ENCODE measurements at places on chromosomes 3 and 15.

- DNase-seq = no peak
These were observed 86.3 kb downstream of the ARNT2 start for GRCh38 chr15:80490431-80490990.

DNA sequence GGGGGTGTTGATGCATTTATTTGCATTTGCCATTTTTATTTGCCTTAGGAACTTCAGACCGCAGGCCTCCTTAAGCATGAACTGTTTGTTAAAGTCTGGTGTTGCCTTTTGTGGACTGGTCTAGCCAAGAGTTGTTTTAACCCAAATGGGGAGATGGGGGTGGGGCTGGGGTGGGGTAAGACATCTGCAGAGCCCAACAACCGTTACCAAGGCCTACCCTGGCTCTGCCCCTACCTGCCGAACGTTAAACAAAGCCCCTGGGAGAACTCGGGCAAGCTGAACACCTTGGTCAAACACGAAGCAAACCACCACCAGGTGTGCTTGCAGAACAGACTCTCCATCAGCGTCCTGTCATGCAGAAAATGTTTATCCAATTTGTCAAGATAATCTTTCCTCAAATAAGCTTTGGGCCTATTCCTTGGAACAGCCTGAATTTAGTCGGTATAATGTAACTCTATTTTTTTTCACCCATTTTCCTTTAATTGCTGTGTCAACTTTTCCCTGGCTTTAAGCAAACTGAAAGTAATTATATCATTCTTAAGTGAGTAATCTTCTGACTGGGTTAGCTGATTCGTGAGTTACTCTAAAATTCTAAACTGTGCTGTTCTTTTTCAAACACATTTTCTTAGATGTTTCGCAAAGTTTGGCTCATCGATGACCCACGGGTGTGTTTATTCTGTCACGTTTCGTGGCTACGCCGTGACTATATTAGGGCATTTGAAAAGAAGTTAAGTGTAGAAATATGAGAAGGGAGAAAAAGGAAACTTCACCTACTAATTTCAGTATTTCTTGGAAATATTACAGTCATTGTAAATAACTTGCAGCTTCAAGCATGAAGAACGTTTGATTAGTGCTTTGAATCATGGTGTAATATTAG, 127.6 kb downstream of the SOX2 start:
- no peak for DNase-seq

DNA sequence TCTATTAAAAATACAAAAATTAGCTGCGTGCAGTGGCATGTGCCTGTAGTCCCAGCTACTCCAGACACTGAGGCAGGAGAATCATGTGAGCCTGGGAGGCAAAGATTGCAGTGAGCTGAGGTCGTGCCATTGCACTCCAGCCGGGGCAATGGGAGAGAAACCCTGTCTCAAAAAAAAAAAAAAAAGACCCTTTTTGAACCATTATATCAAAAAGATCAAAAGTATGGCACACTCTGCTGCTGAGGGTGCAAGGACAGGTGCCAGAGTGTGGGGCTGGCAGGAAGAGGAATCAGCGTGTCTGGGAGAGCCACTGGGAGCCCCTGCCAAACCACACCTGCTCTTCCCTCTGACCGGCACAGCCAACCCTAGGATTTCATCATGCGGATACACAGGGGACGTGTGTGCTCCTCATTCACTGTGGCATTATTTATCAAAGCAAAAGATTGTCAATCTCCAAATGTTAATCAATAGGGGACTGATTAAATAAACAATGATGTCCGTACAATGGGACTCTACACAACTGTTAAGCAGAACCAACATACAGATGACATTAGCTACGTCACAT, 147.3 kb upstream of the TLE3 start:
- no peak for DNase-seq

GRCh38 chr15:73744293-73744692, 8.9 kb downstream of the INSYN1 start:
- no peak for DNase-seq

GRCh38 chr3:192896208-192896607, 21.4 kb downstream of the MB21D2 start:
- no peak for DNase-seq

DNA sequence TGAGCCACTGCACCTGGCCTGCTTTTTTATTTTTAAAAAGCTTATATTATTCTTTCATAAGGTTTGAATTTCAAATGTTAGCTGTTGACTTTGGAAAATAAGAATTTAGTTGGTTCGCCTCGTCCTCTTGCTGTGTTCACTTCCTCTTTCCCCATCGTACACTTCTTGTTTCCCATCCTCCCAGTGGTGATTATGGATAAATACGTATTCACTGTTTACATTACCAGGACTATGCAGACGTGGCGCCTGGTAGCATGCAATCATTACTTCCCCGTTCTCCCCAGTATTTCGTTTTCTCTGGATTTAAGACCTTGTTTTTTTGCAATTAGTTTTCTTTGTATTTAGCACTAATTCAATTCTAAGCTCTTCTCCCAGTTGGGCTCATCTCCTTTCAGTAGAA, 70.1 kb downstream of the LMLN start:
- DNase-seq = no peak

- no peak for DNase-seq
These were observed 613.4 kb downstream of the ZPLD1 start for GRCh38 chr3:103048068-103048722.

DNA sequence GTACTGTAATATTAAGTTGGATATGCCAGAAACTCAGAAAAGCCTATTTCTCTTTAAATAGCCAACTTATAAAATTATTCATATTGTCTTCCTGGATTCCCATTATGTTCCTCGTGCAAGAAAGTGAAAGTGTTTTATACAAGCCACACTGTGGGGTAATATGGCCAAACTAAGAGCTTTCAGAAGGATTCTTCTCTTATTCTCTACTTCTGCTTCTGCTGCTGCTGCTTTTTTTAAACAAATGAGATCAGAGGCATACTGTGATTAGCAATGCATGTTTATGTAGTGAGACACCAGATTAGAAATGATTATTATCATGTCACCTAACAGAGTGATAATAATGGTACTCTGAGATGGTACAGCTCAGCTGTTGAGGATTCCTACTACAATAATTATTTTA, 1026.5 kb upstream of the CFAP20DC start:
- DNase-seq = no peak

DNA sequence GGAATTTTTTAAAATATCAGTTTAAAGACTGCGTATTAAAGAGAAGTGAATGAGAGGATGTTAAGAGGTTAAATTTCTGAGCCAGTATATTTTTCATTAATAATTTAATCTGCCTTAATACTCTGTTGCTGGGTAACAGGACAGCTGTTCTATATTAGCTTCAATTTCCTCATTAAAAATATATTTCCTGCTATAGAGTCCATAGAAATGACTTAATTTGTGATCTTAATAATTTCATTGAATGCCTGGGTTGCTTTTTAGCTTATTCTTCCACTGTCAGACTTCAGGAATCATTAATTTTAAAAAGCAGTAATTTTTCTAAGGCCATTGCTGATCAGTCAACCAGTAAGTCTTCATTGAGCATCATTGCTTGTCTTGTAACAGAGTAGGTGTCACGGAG, 129.0 kb downstream of the THSD4 start:
- DNase-seq = no peak

DNA sequence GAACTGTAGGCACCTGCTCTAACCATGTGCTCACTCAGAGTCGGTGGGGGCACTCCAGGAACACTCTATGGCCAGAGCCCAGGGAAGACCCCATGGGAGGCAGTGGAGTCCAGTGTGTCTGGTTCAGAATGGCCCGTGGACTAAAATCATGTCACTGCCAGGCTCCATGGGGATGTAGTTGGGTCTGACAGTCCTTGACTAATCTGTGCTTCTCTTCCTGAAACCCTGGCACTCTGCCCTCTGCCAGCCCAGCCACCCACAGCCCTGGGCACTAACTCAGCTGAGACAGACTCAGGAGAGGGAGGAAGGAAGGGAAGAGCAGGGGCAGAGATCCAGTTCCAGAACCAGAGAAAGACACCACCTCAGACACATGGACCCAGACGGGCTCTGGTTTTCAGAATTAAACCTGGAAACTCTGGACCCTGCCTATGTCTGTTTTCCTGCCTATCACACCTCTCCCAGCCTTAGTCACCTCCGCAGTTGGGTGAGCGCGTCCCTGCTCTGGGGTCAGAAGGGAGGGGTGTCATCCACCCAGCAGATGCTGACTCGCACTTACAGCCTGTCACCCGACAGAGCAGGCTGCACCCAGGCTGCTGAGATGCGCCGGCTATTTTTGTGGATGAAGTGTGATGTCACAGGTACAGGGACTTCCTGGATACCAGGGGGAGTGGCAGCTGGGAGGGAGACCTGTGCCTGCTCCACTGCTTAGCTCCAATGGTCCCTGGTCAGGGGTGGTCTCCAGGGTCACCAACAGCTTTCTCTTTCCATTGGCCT, 56.8 kb upstream of the INSYN1 start:
- DNase-seq = no peak

GRCh38 chr3:128787256-128788253, 61.6 kb downstream of the RAB7A start:
- no peak for DNase-seq

DNA sequence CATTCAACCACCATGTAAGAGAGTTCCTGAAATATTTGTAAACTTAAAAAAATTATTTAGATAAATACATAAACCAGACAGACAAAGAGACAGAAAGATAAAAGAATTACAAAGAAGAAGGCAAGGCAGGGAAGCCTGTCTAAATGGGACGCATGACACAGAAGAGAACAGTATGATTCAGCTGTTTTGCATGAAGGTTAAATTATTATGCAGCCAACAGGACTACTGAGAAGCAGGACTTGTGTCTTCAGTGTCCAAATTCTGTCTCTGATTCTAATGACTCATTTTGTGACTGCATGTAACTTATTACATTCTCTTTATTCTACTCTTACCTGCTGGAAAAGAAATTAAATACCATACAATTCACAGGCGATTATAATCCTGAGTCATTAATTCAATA, 340.4 kb upstream of the KCNMB2 start:
- DNase-seq = no peak

GRCh38 chr3:35787936-35788335, 148.6 kb downstream of the ARPP21 start:
- no peak for DNase-seq

GRCh38 chr3:128054367-128054766, 2.1 kb downstream of the SEC61A1 start:
- DNase-seq = no peak

DNA sequence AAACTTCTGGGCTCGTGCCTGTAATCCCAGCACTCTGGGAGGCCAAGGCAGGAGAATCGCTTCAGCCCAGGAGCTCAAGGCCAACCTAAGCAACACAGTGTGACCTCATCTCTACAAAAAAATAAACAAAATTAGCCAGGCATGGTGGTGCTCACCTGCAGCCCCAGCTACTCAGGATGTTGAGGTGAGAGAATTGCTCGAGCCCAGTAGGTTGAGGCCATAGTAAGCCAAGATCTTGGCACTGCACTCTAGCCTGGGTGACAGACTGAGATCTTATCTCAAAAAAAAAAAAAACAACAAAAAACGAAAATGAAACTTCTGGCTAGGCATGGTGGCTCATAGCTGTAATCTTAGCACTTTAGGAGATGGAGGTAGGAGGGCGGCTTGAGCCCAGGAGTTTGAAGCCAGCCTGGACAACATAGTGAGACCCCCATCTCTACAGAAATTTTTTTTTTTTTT, 53.7 kb downstream of the PIK3CB start:
- peak; percentile 1 for DNase-seq

DNA sequence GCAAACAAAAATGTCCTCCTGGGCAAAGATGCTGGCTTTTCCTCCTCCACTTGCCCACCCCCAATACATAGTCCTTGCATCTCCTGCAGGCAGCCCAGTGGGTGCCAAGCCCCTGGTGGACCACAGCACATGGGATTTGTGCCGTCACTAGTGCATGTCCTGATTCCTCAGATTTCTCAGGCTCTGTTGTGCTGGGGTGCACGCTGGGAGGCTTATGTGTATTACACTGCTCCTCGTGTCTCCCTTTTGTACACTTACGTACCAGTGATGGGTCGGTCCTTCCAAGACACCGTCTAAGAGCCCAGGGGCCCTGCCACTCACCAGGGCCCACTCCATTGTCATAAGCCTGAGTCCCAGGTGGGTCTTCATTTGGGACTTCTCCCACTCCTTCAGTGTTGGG, 70.1 kb downstream of the PLXNA1 start:
- DNase-seq = no peak

DNA sequence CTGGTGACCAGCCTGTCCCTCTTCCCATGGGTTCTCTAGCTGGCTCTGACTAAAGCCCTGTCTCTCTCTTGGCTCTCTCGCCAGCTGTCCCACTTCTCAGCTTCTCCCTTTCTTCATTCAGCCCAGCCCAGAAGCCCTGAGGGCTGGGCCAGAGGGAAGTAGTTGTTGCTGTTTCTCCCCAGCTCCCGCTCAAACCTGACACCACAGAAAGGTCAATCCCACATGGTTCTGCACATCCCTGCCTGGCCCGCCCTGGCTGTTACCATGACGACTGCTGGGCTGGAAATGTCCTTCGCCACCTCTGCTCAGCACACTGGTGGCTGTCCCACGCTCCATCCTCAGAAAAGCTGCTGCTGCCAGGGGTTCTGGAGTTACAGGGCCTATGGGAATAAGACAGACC, 25.9 kb downstream of the CCDC32 start:
- no peak for DNase-seq

DNA sequence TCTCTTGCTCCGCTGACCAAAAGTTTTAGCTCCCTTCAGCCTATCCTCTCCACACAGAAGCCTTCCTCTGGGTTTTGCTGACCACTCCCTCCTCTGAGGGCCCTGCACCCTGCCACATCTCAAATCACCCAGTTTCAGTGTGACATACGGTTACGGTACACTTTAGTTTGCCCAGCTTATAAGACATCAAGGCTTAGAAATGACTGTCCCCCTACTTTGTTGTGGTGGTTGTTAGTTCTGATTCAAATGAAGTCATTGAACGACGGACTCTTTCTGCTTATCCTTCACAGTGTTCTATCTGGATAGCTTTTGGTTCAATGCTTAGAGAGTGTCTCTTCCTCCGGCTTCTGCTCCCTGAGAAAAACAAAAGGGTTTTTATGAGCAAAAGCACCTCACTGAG, 68.0 kb upstream of the NDUFB4 start:
- no peak for DNase-seq

DNA sequence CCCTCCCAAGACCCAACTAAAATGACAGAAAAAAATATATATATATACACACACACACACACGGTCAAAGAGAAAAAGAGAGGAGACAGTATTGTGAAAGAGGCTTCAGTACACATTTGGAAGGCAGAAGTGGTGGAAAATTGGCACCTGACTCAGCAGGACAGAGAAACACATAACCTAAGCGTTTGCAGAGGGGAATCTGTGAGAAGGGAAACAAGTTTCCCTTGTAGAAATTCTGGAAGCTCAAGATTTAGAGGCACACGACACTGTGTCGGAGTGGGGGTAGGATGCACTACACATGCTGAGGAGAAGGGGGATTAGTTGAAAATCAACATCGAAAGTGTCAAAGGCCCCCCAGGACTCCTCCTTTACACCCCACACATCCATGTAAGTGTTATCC, 53.1 kb downstream of the PAK2 start:
- DNase-seq = no peak
